ENCODE measurements at places on chromosomes 12 and 14.

GRCh38 chr12:22527999-22528398 is 16.3 kb downstream of the C2CD5 start:
- no peak for DNase-seq

GRCh38 chr12:42039577-42039976 is 105.1 kb downstream of the GXYLT1 start:
- DNase-seq: no peak

- peak; percentile 21 for DNase-seq
These were observed 452.3 kb downstream of the ADAMTS20 start for GRCh38 chr12:43099691-43100163.

- no peak for DNase-seq
These were observed 89.4 kb downstream of the UNC79 start for GRCh38 chr14:93520053-93520607.

DNA sequence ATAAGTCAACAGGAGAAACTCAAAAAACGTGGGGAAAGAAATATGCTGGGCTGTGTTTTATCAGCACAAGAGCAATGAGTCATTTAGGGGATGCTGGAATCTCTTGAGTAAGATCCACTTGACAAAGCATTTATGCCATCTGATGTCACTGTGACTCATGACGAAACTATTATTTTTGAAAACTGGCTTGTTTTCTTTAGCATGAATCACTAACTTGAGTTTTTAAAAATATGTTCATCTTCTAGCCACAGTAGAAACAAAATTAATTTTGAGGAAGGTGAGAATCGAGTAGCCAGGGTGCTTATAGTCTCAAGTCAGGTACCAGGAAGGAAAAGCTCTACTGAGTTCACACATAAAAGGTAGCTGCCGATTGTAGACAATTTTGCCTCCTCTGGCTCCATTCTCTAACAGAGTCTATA is 456.2 kb upstream of the MGAT4C start:
- no peak for DNase-seq

DNA sequence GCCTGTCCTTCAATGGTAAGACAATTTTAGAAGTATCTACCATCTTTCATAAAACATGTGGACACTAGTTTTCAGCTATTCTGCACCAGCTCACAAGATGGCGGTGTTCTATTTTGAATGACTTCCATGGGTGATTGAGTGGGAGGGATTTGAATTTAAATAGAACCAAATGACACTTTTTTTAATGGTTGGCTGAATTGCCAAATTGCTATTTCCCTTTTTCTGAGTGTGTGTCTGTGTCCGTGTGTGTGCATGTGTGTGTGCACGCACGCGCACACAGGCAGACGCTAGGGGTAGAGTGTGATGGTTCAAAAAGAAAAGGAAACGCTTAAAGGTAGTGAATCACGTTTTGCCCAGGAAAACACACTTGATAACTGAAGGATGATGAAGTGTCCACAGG is 362.6 kb downstream of the DAD1 start:
- DNase-seq: no peak

DNA sequence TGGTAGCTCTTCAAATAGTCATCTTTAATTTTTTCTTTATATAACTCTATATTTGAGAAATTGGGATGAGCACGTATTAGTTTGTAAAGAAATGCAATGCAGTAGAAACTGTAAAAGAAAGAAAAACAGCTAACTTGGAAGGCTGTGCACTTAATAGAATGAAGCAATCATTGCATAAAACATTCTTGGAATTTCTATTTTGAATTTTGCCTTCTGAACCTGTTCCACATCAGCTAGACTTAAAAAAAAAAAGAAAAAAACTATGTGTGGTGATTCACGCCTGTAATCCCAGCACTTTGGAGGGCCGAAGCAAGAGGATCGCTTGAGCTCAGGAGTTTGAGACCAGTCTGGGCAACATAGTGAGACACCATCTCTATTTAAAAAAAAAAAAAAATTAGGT is 29.4 kb downstream of the SCN8A start:
- no peak for DNase-seq

DNA sequence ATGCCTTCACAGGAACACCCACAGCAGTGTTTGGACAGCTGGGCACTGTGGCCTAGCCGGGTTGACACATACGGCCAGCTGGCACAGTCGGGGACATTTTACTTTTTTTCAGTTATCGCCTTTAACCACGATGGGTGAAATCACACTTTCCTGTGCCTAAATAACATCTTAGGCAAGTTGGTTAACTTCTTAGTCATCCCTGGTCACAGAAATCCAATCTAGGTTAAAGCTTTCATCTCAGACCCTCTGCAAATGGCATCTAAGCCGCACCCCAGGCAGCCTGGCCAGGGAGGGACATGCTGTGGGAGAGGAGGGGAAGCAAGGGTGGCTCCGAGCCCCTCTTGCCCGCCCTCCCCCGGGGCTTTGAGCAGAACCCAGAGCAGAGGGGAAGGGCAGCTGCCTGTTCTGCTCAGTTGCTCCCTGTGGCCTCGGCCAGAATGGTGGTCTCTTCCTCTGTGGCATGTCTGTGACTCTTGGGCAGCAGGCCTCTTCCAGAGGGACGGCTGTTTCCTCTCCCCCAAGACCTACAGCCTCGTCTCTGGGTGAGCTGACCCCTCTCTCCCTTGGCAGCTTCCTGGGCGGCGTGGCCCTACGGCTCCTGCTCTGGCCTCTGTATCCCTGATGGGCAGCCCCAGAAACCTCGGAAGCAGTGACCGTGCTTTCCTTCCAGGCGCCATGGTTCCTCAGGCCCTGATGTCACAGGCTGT is 85.4 kb upstream of the DYNC1H1 start:
- no peak for DNase-seq

DNA sequence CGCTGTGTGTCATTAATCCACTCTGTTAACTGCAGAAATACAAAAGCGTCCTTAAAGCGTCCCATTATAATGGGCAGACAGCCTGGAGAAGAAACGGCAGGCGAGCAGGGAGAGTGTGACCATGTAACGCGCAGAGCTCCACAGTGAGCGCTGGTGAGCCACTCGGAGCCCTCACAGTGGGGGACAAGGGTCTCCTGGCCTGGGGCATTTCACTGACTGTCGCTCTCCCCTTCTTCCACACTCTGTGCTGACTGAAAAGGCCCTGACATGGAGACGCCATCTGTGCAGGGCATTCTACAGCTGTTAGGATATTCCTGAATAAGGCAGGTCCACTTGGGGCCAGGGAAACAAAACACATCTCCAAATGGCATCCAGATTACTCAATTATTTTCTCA is 24.2 kb downstream of the CCDC92 start:
- DNase-seq: no peak

- no peak for DNase-seq
These were observed 118.2 kb upstream of the TMCC3 start for GRCh38 chr12:94768398-94769046.

DNA sequence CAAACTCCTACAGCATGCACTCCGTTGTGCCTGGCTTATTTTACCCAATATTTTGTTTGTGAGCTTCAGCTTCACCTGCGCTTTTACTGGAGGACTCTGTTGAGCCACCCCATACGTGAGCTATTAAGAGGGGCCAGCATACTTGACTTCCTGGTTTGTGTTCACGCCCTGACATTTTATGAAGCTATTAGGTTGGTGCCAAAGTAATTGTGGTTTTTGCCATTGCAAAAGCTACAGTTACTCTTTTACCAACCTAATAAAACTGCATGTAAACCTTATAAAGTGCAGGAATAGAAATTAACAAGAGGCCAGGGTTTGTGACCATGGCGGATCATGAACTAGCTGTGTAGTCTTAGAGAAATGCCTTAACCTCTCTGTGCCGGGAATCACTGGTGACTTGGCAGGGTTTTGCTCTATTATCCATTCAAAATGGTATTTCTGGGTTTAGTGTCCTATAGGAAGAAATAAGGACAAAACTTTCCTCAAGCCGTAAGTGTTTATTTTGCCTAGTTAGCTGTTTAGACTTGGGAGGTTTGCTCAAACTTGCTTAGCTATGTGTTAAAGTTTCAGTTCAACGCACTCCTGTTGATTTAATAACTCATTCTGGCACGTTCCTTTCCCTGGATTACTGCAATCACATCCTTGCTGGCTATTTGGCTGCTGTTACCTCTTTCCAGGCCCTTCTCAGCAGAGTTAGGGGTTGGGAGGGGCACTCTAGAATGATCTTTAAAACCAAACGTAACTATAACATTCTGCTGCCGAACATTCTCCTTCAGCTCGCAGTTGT is 1027.6 kb downstream of the BCL11B start:
- no peak for DNase-seq

DNA sequence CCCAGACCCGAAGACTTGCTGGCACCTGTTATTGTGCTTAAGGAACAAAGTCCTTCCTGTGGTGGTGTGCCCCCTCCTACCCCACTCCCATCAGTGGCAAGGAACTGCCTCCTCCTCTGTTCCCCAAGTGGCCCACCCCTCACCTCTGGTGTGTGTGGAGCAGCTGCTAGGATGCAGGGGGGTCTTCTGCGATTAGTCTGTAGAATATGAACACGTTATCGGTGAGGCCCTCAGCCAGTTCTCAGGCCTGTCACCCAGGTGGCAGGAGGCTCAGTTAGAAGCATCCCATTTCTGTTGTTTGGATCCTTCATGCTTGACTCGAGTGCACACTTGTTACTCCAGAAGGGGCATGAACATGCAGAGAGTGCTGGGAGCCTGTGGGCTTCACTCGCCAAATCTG is 39.3 kb downstream of the RAB35 start:
- no peak for DNase-seq

DNA sequence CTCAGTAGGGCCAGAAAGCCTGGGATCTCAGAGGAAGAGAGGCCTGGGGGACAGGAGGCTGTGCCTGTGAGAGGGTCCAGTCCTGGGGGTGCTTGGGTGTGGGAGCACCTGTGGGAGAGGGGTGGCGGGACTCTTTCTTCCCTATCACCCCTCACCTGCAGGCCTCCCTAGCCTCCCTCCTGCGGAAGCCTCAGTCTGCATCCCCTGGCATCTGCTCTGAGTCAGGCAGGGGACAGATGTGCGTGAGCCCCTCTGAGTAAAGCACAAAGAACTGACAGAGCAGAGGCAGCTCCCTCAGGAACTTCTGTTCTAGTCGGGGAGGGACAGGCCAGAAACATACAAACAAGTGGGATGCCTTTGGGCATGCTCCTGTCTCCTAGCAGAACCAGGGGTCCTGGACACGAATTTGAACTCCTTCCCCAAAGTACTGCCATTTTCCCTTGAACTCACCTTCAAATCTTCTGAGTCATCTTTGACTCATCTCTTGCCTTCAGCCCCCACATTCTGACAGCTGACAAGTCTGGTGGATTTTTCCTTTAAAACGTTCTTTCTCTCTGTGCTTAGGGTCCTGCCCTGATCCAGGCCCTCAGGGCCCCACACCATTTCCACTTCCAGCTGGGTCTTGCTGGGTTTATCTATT is 8.5 kb upstream of the HSP90AA1 start:
- no peak for DNase-seq

DNA sequence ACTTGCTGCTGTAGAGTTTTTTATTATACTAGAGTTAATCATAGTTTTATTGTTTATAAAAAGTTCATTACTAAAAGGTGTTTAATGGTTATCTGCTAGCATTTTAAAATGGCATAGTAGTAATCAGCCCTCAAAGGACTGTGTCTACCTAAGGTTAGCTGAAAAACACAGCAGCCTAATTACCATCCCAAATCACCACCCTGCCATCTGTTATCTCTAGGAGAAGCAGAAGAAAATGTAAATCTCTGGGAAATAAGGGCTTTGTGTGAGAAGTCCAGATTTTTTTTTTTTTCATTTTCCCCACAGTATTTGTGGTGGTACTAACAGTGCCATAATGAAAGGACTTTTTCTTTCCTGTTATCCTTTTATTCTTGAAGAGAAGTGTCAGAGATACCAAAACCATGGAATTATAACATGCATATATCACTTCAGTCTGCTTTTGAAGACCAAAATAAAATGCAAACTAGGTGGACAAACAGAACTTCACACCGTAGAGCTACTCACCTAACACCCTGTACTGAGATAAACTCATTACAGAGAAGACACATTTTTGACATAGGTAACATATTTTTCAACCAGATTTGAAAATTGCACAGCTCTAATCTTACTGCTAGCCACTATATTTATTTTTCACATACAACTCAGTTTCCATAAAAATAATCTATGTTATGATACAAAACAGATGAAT is 876.2 kb downstream of the C12orf50 start:
- DNase-seq: no peak

DNA sequence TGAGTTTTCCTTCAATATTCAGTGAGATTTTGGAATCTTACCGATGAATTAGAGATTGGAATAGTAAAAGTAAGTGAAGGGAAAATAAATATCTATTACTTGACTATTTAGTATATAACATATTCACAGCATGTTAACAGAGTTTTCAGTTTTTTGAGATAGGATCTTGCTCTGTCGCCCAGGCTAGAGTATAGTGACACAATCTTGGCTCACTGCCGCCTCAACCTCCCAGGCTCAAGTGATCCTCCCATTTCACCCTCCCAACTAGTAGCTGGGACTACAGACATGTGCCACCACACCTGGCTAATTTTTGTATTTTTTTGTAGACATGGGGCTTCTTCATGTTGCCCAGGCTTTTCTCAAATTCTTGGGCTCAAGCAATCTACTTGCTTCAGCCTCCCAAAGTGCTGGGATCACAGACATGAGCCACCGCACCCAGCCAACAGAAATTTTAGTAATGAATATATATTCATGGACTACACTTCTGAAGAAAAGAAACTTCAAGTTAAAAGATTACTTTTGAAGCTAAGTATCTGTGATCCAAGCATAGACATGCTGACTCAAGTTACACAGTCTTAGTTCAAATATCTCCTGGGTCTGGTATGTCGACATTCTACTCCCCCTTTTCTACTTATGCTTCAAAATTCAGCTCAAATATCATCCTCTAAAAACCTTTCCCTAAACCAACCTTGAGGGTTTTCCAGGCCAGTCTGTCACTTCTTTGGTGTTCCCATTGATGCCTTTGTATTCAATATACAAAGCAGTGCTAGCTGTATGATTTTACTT is 13.8 kb downstream of the UBE2N start:
- DNase-seq: no peak

- DNase-seq: no peak
These were observed 80.0 kb downstream of the BORCS5 start for GRCh38 chr12:12436831-12437345.

DNA sequence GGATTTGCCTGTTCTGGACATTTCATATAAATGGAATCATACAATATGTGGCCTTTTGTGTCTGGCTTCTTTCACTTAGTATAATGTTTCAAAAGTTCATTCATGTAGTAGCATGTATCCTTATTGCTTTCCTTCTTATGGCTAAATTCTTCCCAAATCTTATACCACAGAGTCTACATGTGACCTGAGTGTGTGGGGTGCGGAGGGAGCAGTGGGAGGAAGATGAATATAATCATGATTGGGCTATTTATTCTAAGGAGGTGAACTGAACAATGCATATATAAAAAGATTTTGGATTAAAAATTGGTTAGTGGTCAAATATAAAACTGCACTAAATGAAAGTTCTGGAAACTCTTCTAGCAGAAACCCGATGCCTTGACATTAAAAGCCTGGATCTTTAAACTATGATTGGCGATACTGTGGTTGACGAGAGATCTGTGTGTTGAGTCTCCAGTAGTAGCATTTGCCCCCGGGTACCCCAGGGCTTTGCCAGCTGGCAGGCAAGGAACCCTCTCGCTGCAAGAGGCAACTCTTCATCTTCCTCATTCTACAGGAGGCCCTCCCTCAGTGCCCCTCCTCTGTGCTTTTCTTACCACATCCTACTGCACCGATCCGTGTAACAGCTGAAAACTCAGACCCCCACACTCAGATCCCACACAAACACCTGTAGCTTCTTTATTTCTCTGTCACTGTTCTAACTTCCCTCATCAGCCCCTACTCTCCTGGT is 2.6 kb downstream of the CYP46A1 start:
- no peak for DNase-seq

Data from NCI-H748 treated with DMSO at 0.1 percent for 48 hours (cell line).